H7 (cell line): ENCODE measurements at places on chromosomes 1 and 21.

GRCh38 chr1:53142226-53142853, at the start of gene SLC1A7:
Gene SLC1A7, minus strand, starts transcription at chr1:53142638. Its CDS starts 189 bp downstream, at chr1:53142449.
- DNase-seq: no peak

DNA sequence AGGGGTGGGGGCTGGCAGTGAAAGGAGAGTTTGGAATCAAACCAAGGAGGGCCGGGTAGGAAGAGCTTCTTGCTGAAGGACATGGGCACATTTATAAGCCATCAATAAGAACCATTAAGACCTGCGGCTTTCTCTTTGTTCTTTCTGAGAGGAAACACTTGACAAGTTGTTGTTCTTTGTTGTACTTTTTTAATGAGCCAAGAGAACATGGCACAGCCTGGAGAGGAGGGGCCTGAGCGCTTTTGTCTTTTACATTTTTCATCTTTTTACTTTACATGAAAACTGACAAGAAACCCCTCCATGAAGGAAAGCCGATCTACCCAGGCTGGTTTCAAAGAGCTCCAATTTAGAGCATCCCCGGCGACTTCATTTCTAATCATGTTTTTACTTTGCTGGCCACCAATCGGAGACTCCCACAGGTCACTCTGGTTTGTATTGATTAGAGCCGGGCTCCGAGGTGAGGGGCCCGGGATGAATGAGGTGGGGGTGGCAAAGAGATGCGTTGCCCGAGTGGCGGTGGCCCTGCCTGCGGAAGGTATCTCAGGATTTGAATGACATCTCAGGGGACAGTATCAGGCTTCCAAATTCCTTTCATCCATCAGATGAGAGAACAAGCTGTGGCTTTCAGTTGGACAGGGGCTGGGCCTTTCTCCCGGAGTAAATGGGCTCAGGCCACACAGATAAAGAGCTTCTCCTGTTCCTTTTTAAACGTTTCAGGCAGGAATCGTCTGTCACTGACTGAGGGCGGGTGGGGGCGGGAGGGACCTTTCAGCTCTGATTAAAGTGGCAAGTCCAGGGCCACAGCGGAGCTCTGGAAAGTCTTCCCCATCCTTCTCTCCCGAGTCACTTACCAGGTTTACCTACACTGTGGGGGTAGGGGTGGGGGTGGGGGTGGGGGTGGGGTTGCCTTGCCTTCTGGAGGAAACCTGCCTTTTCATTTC, 138.8 kb upstream of the ARHGEF16 start:
- peak; percentile 65 for DNase-seq

DNA sequence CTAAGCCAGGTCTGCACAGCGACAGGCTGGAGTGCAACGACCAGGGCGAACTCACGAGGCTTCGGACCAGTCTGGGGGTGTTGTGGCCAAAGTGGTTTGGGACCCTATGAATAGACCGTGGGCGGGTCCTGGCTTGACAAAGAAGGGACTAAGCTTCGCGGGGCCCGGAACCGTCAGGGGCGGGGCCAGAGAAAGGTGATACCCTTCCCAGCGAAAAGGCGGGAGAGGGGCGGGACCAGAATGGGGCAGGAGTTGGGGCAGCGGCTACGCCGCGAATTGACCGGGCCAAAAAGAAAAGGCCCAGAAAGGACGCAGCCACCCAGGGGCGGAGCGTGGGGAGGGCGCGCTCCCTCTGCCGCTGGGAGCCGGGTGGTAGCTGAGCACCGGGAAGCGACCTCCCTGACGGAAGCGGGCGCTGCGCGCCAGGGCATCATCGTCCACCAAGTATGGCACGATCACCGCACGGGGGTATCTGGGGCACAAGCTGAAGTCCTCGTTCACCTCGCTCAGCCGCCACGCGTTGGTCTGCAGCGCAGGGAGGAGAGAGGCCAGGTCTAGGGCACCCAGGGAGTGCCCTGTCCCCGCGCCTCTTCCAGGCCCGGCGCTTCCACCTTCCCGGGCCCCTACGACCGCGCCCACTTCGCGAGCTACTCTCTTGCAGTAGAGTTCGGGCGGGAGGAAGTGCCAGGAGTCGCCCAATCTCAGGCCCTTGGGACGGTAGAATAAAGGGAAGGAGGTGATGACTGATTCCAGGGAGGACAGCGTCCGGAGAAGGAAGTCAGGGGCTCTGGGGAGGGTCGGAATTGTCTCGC, 6.7 kb upstream of the FAM167B start:
- peak; percentile 97 for DNase-seq

GRCh38 chr1:74470936-74471335, 41.5 kb downstream of the LRRC53 start:
- no peak for DNase-seq

DNA sequence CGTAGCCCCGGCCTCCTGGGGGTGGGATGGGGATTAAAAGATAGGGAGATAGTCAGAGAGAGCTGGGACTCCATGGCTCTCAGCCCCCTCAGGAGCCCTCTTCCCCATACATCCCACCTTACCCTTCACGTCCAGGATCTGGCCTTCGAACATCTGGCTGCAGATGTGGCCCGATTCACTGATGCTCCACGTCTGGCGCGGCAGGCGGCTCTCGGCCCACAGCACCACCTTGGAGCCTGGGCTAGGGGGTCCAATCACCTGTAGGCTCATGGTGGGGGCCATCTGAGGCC, 4.2 kb downstream of the CD52 start:
- peak; percentile 61 for DNase-seq

- DNase-seq: no peak
Measured at GRCh38 chr1:119884711-119885110, 11.6 kb downstream of the ADAM30 start.

- DNase-seq: peak; percentile 91
Measured at GRCh38 chr1:200890818-200891773, 3.6 kb upstream of the INAVA start.

- no peak for DNase-seq
Measured at GRCh38 chr1:245173446-245174211, 18.8 kb downstream of the KIF26B start.

DNA sequence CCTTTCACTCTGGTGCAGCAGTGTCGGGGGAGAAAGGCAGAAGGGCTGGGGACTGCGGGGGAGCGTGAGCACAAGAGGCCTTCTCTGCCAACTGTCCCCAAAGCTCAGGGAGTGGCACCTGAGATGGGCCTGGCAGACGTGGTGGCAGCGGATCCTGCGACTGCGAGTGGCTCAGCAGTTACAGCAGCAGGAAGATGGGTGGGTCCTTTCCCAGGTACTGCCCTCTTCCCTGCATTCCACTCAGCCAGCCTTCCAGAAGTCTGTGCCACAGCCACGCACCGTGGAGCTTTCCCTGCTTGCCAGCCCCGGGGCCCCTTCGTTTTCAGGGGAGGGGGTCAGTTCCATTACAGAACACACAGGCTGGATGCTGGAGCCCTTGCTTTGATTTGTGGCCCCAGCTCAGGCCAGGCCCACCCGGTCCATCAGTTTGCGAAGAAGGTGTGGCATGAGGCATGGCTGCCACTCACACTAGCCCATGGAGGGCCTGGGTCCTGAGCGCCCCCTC, 17.2 kb downstream of the MTHFR start:
- peak; percentile 55 for DNase-seq

GRCh38 chr1:2970311-2971071, 50.8 kb upstream of the ACTRT2 start:
- DNase-seq: no peak
